ENCODE measurements at places on chromosomes 2 and 18.
A peak's percentile ranks its signal among the peaks of the same experiment; 100 is the strongest.

DNA sequence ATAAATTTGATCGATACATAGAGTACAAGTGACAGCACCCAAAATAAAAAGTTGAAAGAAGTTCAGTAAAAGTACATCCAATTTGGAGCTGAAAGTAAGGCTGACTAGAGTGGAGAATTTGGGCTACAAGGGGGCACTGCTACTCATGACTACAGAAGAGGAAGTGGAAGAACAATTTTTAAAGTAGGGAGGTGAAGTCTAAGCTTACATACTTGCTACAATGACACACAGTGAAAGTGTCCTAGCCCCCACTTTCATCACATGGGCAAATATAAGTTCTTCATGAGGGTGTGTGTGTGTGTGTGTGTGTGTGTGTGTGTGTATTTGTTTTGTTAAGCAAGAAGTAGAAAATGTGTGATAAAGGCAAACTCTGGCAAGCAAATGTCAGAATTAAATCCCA, 45.7 kb downstream of the MAP3K2 start:
- DNase-seq = no peak

DNA sequence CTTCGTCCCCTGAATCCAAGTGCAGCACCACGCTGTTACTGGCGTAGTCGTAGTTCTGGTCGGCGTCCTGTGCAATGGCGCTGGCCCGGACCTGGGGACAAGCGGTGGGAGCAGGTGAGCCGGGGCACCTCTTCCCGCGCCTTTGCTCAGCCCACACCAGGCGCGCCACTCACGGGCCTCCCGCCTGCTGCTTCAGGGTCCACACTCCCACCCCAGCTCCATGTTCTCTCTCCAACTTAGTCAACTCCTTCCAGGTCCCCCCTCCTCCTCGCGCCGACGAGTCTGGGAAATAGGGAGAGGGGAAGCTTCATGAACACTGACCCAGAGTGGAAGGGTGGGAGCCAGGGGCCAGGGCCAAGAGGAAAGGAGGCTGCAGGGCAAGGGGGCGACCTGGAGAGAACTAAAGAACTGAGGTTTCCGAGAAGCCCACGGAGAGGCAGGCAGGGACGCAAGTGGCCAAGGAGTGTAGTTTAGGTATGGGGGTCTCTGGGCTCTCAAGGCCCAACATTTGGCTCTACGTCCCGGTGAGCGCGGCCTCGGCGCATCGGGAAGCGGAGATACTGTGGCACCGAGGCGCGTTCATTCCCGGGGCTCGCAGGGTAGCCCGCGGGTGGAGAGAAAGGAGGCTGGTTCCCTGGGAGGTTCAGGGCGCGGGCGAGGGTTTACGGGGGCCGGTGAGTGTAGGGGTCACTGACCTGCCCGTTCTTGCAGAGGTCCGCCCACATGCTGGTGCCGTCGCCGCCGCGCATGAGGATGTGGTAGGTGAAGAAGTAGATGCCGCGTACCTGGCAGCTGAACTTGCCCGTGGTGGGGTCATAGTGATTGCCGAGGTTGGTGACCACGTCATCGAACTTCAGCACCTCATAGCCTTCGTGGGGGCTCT, 1.4 kb downstream of the C1QL2 start:
- no peak for DNase-seq

- no peak for DNase-seq
Observed at GRCh38 chr2:30282081-30282480, 50.7 kb downstream of the LBH start.

DNA sequence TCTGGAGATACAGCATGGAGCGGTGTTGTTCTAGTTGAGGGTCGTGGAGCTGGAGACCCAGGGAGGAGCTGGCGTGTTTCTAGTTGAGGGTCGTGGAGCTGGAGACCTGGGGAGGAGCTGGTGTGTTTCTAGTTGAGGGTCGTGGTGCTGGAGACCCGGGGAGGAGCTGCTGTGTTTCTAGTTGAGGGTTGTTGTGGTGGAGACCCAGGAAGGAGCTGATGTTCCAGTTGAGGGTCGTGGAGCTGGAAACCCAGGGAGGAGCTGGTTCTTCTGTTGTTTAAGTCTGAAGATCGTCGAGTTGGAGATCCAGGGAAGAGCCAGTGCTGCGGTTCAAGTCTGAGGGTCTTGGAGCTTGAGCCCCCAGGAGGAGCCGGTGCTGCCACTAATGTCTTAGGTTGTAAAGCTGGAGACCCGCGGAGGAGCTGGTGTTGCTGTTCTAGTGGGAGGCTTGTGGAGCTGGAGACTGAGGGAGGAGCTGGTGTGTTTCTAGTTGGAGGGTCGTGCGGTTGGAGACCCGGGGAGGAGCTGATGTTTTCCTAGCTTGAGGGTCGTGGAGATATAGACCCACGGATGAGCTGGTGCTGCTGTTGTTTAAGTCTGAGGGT, 155.3 kb downstream of the RTP5 start:
- no peak for DNase-seq

- DNase-seq = peak; percentile 38
Observed at GRCh38 chr2:46942143-46942526, 26.5 kb upstream of the MCFD2 start.

DNA sequence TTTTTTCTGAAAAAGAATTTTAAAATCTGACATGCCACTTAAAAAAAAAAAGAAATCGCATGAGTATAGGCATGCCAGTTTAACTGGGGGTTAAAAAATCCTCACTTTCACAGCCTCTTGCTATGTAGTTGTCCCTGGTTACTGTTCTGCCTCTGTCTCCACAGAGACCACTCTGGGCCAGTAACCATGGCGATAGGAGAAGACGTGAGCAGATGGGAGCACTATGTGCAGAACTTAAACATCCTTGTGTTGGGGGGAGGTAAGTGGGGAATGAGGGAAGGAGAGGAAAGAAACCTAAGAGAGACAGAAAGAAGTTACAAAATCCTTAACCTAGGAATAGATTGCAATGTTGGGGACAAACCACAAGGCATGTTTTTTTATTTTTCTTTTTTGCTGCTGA, 75.9 kb upstream of the CYRIA start:
- DNase-seq = no peak

- no peak for DNase-seq
Observed at GRCh38 chr2:168118733-168119514, 128.5 kb downstream of the STK39 start.

DNA sequence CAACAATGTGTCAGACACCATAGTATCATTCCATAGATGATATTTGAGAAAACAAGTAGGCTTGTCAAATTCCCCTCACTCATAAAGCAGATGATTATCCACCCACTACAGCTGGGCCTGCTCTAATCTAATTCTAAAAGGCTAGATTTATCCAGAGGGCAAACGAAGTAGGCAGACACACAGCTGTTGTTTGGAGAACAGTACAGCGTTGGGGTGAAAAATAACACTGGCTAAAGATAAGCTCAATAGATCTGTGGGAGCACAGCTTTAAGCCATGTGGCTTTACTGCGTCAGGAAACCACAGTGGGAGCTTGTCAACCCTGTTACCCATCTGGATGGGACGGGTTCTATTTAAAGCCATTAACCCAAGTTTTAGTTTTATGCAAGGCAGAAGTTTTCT, 48.9 kb upstream of the COBLL1 start:
- no peak for DNase-seq

GRCh38 chr2:217261452-217261851, 401.6 kb upstream of the TNP1 start:
- DNase-seq = no peak

GRCh38 chr2:36451512-36451911, 95.9 kb downstream of the CRIM1 start:
- no peak for DNase-seq

DNA sequence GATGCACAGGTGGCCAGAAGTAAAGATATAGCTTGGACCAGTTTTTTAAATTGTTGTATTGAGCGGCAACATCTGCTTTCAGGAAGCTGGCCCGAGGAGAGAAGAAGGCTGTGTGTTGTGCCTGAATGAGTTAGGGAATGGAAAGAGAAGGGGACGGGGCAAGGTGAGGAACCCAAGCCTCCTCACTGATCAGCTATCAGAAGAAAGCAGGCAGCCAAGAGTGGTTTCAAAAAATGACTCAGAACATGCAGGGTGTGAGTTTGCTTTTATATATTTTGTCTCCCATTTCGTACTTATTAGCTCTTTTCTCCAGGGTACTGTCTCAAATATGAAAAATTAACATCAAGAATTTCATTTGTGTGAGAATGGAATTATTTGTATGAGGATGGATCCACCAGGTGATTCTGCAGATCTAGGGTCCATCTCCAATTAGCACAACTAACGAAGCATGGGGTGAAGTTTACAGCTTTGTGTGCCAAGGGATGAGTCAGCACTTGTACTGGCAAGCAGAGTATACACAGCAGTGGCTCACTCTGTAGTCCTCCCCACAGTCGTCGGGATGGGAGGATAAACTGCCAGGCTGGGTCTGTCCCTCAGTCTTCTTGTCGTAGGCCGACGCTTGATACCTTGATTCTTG, 175.7 kb downstream of the PIEZO2 start:
- no peak for DNase-seq

DNA sequence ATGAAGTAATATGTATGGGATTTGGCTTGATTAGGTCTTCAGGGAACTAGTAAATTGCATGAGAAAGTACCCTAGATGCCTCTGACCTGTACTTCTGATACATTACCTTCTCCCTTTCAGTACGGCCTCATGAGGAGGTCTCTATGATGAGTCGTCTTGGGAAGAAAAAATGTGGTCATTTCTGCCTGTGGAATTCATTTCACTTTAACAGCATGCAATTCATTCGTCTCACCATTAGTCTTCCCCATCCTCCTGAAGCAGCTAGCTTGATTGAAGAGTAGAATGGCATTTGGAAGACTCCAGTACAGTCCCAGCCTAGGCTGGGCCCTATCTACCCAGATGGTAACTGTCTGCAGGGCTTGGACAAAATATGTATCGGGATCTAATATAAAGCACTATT, 52.2 kb downstream of the TMX3 start:
- DNase-seq = no peak

DNA sequence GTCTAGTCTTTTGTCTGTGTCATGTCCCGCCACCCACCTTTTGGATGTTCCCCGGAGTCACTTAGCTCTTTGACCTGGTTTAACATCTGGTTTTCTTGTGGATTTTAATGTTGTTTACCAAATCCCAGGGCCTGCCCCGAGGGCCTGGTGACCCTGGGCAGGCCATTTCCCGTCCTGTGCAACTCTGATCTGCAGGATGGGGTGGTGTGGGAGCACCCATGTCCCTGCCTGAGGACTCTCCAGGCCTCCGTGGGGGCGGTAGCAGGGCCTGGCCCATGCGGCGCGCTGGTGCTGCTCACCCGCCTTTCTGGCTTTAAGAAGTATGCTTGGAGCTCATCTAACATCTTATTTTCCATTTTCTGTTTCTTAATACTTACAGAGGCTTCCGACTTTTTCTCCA, 10.7 kb downstream of the RAMP1 start:
- DNase-seq = no peak

- no peak for DNase-seq
Observed at GRCh38 chr2:233003658-233004555, 9.1 kb downstream of the NGEF start.

DNA sequence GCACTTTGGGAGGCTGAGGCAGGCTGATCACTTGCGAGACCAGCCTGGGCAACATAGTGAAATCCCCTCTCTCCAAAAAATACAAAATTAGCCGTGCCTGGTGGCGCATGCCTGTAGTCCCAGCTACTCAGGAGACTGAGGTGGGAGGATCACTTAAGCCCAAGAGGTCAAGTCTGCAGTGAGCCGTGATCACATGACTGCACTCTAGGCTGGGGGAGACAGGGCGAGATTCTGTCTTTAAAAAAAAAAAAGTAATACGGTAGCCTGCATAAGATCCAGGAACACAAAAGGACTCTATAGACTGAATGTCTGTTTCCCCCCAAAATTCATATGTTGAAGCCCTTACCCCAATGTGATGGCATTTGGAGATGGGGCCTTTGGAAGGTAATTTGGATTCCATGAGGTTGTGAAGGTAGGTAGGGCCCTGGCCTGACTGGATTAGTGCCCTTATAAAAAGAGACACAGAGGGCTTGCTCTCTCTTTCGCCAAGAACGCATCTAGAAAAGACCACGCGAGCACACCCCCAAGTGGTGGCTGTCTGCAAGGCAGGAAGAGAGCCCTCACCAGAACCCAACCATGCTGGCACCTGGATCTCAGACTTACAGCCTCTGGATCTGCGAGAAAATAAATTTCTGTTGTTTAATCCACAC, 17.0 kb downstream of the MBOAT2 start:
- DNase-seq = no peak

DNA sequence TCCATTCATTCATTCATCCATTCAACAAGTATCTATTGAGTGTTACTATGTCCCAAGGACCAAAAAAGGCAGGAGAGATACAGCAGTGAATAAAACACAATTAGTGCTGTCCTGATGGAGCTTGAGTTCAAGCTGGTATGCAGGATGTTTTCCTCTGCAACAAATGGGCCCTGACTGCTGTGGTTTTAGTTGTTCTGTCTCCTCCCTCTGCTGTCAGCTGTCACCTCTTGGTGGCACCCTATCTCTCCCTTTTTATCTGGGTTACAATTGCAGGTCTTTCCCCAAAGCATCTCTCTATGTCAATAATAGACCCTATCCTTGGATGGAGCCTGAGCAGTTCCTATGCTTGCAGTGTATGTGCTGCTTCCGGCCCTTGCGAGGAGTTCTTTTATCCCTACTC, 304.8 kb downstream of the PDE11A start:
- no peak for DNase-seq

GRCh38 chr18:73110307-73110706, 242.5 kb upstream of the NETO1 start:
- no peak for DNase-seq

GRCh38 chr2:202818321-202818720, 53.2 kb downstream of the ICA1L start:
- DNase-seq = no peak

GRCh38 chr2:33378556-33379210, 97.8 kb upstream of the RASGRP3 start:
- no peak for DNase-seq

DNA sequence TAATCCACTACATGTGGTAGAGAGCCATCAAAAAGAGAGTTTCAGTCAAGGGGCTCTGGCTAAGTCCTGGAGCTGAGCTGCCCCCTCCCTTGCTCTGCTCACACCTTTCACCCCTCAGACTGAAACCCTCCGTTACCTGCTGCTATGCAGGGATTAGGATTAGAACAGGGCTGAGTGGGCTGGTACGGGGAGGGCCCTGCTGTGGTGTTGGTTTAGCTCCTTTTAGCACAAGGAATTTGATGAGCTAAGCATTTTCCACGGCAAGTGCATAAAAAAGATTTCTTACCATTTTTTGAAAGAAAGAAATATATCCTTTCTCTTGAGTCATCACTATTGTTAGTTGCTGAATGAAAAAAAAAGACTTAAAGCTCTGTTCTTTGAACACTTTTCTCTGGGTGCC, 46.3 kb downstream of the TCF7L1 start:
- no peak for DNase-seq

DNA sequence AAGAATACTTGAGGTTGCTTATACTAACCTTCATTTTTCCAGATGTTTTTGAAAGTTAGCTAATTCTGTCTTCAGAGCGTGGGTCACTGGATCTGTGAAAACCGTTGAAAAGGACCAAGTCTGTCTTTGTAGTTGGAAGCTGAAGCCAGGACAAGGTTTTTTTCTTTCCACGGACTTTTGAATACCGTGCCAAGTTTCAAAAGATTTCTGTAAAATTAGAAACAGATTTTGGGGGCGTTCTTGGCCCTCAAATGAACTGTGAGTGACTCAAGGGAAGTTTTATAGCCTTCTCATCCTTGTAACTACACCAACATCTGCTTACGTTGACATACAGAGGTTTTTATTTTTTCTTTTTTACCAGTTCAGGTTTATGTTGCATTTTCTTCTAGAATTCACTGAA, at the start of gene FAP:
Gene FAP (minus strand): TSS at position 152 of the 400 bp plus-strand sequence. CDS start 118 bp downstream, at position 34.
- DNase-seq = no peak
